Ovary (tissue), 10 donors: ENCODE measurements at places on chromosomes 1 and 21. TPM values are rescaled to one million over a fixed set of nuclear protein-coding genes. Genes with fewer than 3 reads are reported as not detected.
A peak's percentile ranks its signal among the peaks of the same experiment; 100 is the strongest.

Gene PERM1
- total RNA-seq: not detected

Gene ARHGEF11
- 17.3 TPM for total RNA-seq

- DNase-seq: no peak
These were observed 4.0 kb upstream of the SAMSN1 start for GRCh38 chr21:14550135-14550534.

DNA sequence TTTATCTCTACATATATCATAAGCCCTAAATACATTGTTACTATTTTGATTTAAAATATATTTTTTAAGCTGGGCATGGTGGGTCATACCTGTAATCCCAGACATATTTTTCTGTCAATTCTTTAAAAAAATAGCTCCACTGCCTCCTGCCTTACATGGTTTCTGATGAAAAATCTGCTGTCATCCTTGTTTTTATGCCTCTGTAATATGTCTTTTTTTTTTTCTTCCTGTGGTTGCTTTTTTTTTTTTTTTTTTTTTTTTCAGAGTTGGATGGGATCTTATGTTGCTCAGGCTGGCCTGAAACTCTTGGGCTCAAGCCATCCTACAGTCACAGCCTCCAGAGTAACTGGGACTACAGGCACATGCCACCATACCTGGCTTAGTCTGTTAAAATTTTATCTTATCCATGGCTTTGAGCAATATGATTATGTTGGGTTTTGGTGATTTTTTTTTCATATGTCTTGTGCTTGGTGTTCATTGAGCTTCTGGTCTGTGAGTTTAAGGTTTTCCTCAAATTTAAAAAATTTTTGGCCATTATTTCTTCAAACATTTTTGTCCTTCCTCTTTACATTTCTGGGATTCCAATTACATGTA lies 12.4 kb upstream of the EDARADD start:
- no peak for DNase-seq

Gene COL8A2
- 3.3 TPM for total RNA-seq

- DNase-seq: no peak
These were observed 5.6 kb downstream of the MAP10 start for GRCh38 chr1:232810856-232811255.

DNA sequence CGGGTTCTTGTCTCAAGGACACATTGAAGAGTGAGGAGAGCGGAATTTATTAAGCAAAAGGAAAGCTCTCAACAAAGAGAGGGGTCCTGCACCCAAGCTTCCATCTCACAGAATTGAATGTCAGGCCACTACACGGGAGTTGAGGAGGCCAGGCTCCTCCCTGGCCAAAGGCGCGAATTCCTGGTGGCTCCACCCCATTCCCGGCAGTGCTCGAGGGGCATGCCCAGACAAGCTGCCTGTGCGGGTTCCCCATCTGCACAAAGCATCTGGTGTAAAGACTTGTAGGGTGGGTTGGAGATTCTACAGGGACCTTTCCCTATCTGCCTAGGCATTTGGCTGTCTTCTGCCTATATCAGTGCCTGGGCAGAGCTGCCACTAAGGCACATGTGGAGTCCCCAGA lies 648.5 kb upstream of the PKN2 start:
- no peak for DNase-seq

Gene FCER1A
- not detected for total RNA-seq

Gene AMIGO1
- 16.1 TPM for total RNA-seq

DNA sequence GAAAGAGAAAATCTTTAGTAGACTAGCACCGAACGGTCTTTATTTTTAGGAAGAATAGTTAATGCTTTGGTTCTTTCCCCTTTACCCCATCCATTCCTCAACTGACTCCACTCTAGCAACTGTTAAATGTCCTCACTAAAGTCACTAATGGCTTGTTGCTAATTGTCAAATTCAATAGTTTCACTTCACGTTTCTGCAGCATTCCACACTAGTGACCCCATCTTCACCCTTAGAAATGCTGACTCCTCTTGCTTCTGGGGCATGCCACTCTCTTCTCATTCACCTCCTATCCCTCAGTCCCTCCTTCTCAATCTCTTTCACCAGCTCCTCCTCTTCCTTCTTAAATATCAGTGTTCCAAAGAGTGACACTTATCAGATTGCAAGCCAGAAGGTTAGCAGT lies 19.4 kb upstream of the CADM3 start:
- no peak for DNase-seq

Gene NHLH1
- not detected for total RNA-seq

GRCh38 chr1:190754666-190755065 lies 277.0 kb upstream of the BRINP3 start:
- no peak for DNase-seq

DNA sequence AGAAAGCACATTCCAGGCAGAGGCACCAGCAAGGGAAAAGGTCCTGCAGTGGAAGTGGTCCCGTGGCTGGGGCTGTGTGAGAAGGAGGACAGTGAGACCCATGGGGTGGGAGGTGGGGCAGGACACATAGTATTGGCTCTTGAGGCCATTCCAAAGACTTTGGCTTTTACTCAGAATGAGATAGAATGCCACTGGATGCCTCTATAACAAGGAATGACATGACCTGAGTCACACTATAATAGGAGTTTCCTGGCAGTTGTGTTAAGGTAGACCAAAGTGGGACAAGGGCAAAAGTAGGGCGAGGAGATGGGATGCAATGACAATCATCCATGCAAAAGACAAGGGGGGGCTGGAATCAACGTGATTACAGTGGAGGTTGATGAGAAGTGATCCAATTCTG lies 24.7 kb upstream of the LAMC2 start:
- no peak for DNase-seq

DNA sequence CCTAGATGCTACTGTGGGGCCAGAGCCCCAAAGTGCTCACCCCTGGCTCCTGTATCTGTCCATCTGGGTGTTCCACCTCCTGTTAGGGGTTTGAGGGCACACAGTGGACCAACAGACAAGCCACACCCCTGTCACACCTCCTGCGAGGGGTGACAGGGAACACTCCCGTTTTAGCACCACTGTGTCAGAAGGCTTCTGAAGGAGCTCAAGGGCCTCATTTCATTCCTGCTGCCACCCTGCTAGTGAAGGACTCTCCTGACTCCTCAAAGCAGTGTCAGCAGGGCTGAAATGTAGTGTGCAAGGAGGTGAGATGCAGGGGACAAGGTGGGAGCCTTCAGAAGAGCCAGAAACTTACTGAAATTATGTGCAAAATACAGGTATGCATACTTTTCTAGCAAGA lies 174.6 kb downstream of the GPATCH2 start:
- no peak for DNase-seq

Gene TMEM9
- total RNA-seq: 79.4 TPM

GRCh38 chr1:31954607-31955283 lies 16.6 kb upstream of the PTP4A2 start:
- DNase-seq: peak; percentile 90

Gene EPHA10
- not detected for total RNA-seq

GRCh38 chr21:33392284-33392985 lies 10.8 kb upstream of the IFNGR2 start:
- DNase-seq: no peak

GRCh38 chr1:2014741-2015735 lies 4.1 kb upstream of the GABRD start:
- no peak for DNase-seq

DNA sequence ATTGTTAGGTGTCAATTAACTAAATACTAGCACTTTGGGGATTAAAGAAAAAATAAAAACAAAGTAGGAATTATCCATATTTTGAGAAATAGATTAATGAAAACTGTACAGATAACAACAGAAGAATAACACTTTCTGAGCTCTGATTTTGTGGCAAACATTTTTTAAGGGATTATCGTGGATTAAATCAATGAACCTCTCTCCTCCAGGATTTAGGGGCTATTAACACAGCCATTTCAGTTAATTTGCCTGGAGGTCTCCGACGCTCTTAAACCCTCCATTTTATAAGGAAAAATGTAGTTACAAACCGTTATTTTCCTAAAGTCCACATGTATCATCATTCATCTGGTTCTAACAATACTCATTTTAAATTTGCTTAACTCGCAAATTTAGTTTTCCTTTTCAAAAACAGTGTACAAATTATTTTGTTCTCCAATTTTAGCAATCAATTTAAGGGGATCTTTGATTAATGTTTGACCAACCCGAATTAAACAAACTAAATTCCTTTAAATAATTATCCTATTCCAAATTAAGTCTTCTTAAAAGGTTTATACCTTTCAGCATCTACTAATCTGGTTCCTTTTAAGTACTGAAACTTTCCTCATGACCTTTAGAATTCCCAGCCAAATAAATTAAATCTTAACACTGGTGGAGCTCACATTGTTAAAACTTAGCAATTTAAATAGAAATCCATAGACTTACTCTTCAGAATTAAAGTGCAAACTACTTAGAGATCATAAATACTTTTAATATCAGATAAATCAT lies 30.7 kb upstream of the RNF187 start:
- DNase-seq: no peak

DNA sequence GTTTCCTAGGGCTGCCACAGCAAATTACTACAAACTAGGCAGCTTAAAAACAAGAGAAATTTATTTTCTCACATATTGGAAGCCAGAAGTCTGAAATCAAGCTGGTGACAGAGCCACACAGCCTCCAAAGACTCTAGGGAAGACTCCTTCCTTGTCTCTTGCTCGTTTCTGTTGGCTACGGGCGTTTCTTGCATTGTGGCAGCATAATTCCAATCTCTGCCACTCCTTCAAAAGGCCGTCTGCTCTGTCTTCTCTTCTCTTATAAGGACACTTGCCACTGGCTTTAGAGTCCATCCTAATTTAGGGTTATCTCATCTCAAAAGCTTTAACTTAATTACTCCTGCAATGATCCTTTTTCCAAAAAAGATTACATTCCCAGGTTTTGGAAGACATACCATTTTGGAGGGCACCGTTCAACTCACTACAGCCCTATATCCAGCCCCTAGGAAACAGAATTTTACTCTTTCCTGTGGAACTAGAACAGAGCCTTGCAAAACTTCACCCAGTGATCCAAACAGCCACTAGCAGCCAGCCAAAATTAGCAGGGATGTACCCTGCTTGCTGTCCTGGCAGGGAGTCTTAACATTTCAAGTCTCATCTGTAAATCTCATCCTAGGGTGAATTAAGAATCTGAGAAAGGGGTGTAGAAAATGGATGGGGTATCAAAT lies 9.2 kb downstream of the STYXL2 start:
- no peak for DNase-seq

GRCh38 chr21:15279482-15279881 lies 214.7 kb upstream of the NRIP1 start:
- DNase-seq: no peak

DNA sequence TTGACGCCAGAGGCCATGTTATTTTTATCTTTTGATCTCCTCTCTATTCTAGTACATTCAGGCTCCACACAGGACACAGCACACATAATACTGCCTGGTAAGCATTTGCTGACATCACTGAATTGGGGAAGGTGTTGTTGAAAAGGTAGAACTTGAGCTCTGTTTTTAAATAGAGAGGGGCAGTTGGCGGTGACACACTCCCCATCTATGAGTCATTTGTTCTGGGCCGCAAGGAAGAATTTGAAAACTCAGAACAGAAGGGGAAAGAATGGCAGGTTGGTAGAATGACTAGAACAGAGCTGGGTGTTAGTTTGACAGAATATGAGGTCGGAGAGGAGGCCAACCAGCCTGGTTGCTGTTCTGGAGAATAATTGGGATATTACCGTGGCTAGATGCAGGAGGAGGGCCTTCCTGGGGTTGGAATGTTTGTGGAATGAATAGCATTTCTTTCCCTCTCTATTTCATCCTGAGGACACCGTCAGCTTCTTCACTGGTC lies 52.1 kb upstream of the ERRFI1 start:
- no peak for DNase-seq

Gene IPO9
- total RNA-seq: 43.8 TPM

DNA sequence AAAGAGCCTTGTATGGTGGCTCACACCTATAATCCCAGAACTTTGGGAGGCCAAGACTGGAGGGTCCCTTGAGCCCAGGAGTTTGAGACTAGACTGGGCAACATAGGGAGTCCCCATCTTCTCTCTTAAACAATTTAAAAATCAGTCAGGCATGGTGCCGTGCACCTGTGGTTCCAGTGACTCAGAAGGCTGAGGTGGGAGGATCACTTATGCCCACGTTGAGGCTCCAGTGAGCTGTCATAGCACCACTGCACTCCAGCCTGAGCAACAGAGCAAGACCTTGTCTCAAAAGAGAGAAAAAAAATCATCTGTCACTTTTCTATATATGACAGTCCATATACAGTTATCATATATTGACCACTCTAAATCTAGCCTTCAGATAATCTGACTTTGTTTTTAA lies 658.3 kb downstream of the LTN1 start:
- DNase-seq: no peak

- no peak for DNase-seq
These were observed 1142.1 kb upstream of the PRMT6 start for GRCh38 chr1:105914403-105914802.

GRCh38 chr1:56484695-56485094 lies 94.7 kb downstream of the PLPP3 start:
- DNase-seq: no peak

DNA sequence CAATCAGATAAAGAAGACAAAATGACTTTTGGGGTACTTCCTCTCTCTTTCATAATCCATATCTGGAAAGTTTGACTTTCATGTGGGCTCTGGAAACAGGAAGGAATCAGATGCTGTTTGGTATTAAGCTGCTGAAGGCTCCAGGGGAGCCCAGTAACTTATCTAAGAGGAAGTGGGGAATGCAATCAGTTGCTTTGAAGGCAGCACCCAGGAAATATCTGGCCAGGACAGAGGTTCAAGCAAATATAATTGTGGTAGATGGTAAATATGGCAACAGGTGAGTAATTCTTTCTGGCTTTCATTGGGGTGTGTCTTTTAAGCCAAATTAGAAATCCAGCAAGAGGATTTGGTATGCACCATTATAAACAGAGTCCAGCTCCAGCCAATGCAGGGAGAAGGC lies 44.4 kb downstream of the COLGALT2 start:
- no peak for DNase-seq

DNA sequence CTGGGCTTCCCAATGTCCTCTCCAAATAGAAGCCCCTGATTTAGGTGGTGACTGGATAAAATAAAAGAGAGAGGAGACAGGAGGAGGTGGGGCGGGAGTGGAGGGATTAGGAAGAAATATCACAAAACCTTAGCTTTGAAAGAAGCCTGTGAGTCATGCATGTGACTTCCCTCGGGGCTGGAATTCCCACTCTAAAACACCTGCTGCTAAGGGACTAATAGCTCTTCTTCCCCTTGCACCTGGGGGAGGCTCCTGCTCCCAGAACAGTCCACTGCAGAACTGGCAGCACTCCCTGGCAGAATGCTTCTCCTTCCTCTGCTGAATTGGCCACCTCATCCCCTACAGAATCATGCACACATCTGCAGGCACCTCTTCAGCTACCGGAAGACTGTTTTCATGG lies 207.2 kb downstream of the ATG4C start:
- no peak for DNase-seq
